ENCODE measurements at places on chromosomes 12 and 14.
A peak's percentile ranks its signal among the peaks of the same experiment; 100 is the strongest.

DNA sequence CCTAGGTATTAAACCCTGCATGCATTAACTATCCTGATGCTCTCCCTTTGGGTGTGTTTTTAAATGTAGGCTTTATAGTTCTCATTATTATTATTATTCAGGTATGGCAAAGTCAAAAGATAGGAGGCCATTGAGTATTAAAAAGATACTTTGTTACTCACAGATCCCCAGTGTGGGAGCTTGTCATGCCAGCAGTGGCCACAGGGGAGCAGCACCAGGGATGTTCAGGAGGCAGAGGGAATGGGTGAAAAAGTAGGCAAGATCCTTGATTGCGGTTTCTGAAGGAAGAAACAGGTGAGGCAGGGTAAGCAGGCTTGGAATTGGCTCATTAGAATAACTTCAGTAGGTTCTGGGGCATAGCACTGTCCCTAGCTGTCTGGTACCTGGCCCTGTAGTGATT, 382.2 kb downstream of the MED13L start:
- no peak for DNase-seq

GRCh38 chr14:68306934-68307789, 485.7 kb downstream of the ZFP36L1 start:
- DNase-seq = no peak

- peak; percentile 78 for DNase-seq
Measured at GRCh38 chr12:6914246-6914946, at the start of gene ENO2. Gene ENO2 (plus strand): TSS chr12:6914580. CDS start chr12:6915833, 1,253 bp downstream.

DNA sequence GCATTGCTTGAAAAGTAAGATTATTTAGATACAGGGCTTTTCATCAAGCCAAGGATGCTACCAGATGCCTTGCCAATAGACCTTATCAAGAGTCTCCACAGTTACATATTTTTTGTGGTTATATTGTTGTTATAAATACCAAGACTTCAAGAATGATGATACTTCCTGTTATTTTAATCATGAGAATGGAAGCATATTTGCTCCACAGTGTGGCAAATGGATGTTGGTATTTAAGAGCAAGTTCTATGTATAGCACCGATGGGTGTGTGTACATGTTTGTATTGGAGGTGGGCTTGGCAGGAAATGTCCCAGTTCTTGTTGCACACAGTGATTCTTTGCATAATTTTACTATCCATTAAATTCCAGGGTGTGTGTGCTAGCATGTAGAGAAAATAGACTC, 4.4 kb upstream of the NID2 start:
- no peak for DNase-seq

DNA sequence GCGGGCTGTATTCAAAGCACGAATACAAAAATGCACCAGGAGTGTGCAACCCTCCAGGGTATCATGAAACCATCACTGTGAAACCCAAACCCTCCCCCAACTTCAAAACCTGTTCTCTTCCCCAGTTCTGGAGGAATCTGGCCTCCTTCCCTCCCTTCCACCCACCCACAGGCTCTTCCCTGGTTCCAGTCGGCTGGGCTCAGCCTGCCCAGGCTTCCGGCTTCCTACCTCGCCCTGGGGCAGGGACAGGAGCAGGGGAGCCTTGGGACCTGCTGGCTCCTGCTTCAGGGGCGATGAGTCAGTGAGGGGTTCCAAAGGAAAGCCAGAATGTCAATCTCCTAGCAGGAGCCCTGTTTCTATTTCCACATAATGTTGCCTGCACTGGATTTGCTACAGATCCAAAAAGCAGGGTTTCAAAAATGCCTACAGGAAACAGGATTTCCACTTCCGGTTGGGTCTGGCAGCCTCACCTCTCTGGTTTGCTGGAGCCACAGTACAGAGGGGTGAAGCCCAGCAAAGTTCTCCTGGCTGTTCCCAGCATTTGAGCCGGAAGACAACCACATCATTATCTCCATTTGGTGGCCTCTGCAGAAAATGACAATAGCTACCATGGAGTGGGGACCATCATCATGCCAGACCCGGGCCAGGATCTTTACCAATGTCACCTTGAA, 278.3 kb downstream of the DPF3 start:
- no peak for DNase-seq

- no peak for DNase-seq
Measured at GRCh38 chr14:99716091-99716849, 32.2 kb downstream of the CYP46A1 start.

GRCh38 chr12:130826151-130826801, 12.8 kb downstream of the STX2 start:
- peak; percentile 9 for DNase-seq

- DNase-seq = no peak
Measured at GRCh38 chr12:121232977-121233627, 23.2 kb downstream of the P2RX4 start.

GRCh38 chr14:58401587-58401986, 5.9 kb downstream of the TOMM20L start:
- no peak for DNase-seq

- DNase-seq = no peak
Measured at GRCh38 chr14:61231810-61232209, 49.3 kb downstream of the TMEM30B start.

DNA sequence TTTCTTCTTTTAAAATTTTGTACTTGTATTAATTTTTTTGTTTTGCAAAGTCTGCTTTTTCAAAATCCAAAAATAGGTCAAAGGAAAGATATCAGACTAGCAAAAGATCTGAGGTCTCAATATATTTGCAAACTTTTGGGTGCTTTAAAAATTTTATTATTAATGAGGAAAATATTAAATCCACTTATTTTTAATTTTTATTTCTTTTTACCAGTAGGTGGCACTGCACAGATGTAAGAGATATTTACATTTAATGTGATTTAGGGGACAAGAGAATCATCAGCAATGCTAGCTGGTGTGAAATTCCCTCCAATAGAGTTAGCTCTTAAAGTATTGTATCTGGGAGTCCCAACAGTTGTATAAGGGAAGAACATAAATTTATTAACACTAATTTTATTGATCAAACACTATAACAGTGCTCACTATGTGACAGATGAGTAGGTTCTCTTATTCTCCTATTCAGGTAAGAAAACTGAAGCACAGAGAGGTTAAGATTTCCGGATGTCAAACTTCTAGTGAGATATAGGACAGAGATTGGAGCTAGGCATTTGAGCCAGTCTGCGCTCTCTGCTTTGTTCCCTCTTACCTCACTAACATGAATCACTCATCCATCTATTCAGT, 30.5 kb downstream of the ALX1 start:
- no peak for DNase-seq

DNA sequence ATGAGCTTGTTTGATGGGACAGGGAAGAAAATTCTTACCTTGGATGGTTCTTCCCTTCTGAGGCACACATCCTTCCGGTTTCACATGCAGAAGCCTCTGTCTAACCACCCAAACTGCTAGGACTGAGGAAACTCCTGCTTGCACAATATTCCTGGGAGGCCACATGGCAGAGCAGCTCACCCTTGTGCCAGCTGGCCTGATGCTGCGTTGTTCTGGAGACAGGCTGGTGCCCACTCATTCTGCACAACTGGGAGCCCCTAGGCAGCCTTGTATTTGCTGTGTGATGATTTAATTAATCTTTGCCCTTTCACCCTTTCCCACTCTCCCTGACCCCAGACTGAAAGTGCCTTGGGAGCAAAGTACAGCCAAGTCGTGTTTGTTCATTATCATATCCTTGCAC, 130.8 kb downstream of the RTN1 start:
- DNase-seq = no peak

DNA sequence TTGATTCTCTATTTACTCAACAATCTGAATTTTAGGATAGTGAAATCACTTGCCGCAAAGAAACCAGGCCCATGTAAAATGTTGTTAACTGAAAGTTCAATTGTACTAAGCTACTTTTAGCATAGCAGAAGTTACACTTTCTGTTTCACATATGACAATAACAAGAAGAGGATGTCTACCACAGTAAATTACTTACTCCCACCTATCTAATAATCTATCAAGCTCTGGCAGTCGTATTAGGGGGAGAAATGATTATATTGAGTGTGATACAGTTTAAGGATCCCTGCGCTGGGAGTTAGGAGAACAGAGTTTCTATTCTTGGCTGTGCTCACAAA, 66.5 kb upstream of the CAND1 start:
- DNase-seq = no peak

DNA sequence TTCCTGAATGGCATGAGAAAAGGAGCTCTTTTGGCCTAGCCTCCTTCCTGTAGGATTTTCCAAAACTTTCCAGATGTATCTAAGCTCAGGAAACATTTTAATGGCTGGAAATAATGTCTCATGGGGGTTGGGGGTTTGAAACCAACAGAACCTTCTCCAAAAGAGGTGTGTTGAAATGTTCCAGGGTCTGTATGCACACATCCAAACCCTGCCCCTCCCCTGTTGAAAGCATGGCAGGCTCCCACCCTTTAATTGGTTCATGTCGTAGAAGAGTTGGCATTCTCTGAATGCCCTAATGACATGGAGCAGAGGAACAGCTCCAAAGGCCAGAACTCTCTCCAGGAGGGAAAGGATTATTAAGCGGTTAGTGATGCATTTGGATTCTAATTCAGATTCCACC, 353.2 kb downstream of the ZFP36L1 start:
- DNase-seq = no peak

DNA sequence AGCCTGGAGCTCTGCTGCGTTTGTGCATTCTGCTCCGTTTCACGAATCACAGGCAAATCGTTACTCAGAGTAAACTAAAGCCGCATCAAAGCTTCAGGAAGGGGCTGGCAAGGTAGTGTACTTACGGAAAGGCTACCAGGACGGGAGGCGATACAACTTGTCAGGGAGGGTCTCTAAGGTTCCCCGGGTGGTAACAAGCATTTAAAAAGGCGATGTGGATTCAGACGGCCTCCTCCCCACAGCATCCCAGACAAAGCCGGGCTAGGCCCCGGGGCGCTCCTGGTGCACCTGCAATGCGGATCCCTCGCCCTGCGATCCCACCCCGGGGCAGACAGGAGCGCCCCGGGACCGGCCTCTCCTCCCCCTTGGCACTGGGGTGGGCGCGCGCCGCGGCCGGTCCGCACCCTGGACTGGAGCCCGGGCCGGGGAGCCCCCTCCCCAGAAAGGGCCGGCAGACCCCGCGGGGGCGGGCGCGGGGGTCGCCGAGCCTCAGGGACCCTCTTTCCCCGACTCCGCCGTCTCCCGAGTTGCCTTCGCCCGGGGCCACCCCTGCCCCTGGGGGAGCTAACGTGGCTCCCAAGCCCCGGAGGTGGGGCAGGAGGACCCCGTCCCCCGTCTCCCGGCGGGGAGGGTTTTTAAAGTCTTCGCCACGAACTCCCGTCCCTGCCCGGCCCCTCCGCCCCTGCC, 718 bp downstream of the CCDC92 start:
- peak; percentile 32 for DNase-seq

- no peak for DNase-seq
Measured at GRCh38 chr12:16492240-16492639, 113.7 kb downstream of the LMO3 start.

GRCh38 chr14:50859296-50859624, 12.6 kb upstream of the ABHD12B start:
- no peak for DNase-seq

- DNase-seq = no peak
Measured at GRCh38 chr14:37708481-37708880, 113.1 kb downstream of the TTC6 start.

GRCh38 chr12:94844452-94844851, 159.0 kb downstream of the NDUFA12 start:
- no peak for DNase-seq

DNA sequence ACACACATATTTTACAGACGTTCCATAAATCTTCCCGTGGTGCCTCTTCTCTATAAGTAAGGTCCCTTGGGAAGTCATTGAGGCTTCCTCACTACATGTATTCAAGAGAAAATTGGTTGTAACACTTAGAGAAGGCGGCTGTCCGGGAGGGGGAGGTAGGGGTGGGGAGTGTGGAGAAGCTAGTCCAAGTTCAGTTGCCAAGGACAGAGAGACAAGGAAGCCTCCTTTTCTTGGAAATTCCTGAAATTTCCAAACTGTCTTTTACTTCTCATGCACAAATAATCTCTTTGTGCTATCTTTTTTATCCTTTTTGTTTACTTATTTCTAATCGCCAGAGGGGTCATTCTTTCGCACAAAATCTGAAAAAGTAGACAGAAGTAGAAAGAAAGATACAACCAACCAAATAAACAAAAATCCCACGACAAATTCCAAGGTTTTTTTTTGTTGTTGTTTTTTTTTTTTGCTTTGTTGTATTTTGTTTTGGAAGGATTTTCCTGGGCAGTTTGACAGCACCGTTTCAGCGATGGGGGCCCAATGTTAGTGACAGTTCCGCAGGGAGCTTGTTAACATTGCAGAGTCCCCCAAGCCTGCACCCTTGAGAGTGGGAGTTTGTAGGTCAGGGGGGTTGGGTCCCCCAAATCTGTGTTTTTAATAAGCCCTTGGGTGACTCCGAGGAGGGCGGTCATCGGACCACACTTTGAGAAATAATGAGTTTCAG, 45.2 kb downstream of the MAP1LC3B2 start:
- no peak for DNase-seq

DNA sequence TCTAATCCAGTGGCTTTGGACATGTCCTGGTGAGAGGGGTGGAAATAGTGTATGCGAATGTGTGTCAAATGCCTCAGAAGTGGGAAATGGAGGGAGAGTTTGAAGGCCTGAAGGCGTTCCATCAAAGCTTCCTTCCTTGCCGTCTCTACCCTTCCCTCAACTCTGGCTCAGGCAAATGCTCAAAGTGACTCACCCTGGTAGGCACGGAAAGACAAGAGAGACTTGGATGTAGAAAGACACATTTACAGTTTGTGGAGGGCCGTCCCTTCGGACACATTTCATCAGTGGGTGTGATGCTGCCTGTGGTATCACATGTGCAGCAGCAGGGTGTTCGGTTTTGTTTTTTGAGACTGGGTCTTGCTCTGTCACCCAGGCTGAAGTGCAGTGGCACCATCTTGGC, 36.7 kb downstream of the CHST11 start:
- DNase-seq = no peak

DNA sequence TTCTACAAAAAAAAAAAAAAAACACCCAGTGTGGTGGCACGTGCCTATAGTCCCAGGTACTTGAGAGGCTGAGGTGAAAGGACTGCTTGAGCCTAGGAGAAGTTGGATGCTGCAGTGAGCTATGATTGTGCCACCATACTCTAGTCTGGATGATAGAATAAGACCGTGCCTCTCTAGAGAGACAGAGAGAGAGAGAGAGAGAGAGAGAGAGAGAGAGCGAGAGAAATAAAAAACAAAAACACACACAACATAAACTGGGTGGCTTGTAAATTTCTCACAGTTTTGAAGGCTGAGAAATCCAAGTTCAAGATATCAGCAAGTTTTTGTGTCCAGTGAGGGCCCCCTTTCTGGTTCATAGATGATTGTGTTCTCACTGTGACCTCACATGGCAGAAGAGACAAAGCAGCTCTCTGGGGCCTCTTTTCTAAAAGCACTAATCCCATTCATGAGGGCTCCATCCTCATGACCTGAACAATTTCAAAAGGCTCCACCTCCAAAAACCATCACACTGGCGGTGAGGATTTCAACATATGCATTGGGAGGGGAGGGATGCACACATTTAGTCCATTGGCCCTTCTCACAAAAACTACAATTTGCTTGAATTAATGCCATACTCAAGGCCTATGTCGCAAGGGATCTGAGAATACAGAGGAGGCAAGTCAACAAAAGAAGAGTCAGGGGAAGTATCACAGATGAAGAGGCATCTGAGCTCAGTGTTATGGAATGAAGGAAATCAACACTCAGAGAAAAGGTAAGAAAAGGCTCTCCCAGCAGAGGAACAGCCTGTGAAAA, 94.9 kb downstream of the PPM1H start:
- no peak for DNase-seq

- DNase-seq = no peak
Measured at GRCh38 chr12:57779736-57780135, 2.9 kb upstream of the TSFM start.

Data from LoVo (cell line).